ENCODE measurements at places on chromosomes 1 and 21.

GRCh38 chr21:44779417-44780136 lies 22.0 kb downstream of the UBE2G2 start:
- no peak for DNase-seq

DNA sequence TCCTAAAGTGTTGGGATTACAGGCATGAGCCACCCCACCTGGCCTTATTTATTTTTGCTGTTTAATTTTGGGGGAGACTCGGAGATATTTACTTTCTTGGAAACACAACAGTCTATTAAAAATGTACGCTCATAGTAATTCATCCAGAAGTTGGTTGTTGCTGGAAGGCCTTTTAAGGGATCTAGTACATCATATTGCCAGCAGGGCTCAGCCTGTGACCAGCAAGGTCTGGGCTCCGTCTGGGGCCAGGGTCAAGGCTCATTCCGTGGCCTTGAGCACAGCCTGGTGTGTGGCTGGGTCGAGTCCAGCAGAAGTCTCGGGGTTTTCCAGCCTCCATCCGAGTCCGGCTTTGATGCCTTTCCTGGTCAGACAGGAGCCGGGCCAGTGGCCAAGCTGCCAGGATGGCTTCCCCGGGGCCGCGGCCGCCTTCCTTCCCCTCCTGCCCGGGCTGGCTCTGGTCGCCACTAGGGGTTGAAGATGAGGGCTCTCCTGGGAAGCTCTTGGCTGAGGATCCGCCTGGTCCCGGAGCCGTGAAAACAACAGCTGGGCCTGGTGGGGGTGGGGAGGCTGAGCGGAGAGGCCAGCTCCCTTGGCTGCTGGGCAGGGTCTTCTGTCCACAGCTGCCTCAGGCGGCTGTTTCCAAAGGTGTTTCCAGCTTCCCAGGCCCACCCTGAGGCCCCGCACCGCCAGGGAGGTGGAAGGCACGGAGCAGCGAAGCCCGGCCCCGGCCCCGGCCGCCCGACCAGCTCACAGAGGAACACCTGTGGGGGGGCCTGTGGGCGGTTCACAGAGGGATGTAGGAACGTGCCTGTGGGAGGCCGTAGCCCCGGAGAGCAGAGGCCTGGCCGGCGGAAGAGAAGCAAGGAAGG lies 5.1 kb upstream of the VWA1 start:
- DNase-seq, result no peak

DNA sequence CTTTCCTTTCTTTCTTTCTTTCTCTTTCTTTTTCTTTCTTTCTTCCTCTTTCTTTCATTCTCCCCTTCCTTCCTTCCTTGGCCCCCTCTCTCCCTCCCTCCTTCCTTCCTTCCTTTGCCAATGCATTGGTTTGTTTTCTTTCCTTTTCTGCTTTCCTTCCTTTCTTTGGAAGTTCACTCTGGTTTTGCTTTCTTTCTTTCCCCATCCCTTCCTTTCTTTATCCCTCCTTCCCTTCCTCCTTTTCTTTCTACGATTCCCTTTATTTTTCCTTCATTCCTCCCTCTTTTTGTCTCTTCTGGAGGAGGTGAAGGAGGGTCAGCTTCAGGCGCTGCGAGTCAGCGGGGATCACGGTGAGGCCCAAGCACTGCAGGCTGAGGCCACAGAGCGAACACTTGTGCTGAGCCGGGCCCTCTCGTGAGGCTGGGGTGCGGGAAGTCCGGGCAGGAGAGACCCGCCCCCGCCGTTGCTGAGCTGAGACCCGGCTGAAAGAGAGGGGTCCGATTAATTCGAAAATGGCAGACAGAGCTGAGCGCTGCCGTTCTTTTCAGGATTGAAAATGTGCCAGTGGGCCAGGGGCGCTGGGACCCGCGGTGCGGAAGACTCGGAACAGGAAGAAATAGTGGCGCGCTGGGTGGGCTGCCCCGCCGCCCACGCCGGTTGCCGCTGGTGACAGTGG lies 1.5 kb downstream of the SIM2 start:
- no peak for DNase-seq

GRCh38 chr1:29122682-29123052 lies 1.0 kb downstream of the TMEM200B start:
- DNase-seq, result no peak

DNA sequence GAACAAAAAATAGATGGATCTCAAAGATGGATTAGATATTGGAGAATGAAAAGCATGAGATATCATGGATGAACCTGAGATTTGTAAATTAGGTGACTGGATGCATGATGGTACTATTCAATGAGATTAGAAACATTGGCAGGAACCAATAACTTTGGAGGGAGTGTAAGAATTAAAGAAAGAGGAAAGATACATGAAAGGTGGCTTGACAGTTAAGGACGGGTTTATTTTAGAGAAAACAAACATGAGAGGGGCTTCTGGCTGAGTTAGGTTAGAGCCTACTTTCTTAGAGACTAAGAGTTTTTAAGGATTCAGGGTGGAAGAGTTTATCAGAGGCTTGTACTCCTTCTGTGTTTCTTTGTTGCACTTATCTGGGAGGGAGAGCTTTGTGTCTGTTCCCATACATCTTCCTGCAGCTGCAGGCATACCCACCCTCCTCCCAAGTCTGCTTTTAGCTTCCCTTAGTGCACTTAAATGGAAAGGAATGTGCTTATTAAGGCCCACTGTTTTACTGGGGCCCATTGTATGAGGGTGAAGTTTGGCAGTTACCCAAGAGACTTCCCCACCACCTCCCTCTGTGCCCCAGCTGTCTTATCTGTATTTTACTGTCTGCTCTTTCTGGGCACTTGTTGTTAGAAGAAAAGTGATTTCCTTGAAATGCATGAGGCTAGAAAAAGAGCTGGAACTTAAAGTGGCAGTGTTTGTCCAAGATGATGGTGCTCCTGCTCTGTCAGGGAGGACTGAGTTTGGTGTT lies 26.1 kb upstream of the CR2 start:
- DNase-seq, result no peak

GRCh38 chr1:7303554-7304317 lies 467.4 kb upstream of the VAMP3 start:
- DNase-seq, result no peak

GRCh38 chr1:208146650-208147049 lies 97.5 kb downstream of the PLXNA2 start:
- no peak for DNase-seq

DNA sequence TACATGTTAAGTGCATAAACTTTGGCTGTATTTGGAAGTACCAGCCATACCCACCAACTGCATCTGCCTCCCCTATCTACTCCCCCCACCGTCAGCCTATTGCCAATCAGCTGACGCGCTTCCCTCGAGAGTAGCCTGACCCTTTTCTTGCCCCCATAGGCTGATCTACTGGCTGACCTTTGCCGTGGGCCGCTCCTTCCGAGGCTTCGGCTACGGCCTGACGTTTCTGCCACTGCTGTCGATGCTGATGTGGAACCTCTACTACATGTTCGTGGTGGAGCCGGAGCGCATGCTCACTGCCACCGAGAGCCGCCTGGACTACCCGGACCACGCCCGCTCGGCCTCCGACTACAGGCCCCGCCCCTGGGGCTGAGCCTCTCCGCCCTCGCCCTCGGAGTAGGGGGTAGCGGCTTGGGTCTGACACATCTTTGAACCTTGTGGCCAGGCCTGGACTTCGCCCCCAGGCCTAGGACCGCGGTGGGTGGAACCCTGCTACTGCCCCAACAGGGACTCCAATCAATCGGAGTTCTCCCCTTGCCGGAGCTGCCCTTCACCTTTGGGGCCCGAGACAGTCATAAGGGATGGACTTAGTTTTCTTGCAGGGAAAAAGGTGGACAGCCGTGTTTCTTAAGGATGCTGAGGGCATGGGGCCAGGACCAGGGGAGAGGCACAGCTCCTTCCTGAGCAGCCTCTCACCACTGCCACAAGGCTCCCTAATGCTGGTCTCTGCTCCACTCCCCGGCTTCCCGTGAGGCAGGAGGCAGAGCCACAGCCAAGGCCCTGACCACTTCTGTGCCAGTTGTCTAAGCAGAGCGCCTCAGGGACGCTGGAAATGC lies 4.0 kb downstream of the GLMP start:
- peak; percentile 90 for DNase-seq

DNA sequence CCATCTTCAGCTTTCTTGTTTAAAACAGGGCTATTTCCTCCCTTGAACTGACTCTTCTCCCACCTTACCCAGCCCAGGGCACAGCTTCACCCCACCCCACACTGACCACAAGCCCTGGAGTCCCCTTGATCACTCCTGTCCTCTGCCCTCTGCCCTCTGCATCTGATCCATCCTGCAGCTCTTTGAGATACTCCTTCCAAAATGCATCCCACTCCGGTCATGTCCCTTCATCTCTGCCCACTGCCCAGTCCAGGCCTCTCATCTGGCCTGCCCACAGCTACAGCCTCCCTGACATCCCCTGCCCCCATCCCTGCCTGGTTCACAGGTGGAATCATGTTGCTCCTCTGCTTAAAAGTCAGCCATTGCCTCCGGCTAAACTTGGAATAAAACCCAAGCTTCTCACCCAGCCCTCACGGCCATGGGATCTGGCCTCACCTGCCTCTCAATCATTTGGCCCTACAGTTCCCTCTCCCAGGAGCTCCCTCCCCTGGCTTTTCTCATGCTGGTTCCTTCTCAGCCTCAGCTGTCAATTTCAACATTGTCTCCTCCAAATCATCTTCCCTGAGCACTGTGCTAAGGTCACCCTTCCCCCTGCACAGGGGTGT lies 202.0 kb downstream of the MATN1 start:
- no peak for DNase-seq

DNA sequence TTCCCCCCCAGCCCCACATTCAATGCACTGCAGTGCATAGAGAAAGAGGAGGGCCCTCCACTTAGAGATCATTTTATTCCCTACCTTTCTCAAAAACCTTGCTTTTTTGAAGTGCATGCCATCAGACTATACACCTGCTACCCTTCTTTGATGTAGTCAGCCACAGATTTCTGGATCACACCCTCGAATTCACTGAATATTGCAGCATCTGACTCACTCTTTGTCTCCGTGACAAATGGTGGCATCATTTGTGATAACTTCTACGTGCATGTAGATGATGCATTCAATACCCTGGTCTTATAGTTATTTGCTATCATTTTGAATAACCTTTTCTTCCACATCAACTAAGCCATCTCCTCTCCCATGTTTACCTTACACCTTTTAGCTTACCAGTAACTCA lies 310.3 kb upstream of the SGIP1 start:
- DNase-seq, result no peak

DNA sequence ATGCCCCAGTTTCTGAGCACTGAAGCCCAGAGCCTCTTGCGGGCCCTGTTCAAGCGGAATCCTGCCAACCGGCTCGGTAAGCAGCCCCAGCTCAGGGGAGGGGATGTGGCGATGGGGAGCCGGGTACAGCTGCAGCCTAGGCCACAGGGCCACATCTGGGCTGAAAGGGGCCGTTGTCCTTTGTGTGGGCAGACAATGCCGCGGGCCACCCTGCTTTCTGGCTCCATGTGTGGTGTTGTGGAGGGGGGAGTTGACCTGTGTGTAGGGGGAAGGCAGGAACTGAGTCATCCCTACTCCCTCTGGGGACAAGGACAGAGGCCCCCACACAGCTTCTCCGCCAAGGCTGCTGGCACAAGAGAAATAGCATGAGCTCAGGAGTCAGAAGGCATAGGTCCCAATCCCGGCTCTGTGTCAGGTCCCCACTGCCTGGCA lies 26.0 kb downstream of the RPS6KA1 start:
- no peak for DNase-seq

Measured in brain microvascular endothelial cell (primary cell).